Activated CD8-positive, alpha-beta memory T cell treated with anti-CD3 and anti-CD28 coated beads, Interleukin-2, amount 10 ng/mL, durations not matched to agents 7 days and 5 days (primary cell): ENCODE measurements at places on chromosomes 2 and 18.

DNA sequence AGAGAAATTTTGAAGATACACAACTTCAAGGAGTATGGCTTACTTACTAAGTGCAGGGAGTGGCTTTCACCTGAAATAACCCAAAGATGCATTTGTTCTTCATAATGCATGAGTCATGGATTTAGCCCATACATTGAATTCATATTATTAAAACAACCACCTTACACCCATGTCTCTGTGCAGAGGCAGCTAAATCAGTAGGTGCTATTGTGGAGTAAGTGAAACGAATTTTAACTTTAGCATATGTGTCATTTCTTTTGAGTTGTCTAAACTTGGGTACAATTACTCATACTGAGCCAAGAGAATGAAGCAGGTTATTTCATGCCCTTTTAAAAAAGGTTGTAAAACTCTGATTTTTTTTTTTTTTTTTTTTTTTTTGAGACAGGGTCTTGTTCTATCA is 11.0 kb upstream of the ANKRD29 start:
- DNase-seq = no peak
- H3K4me3 ChIP-seq = no peak overlapping the region
- H3K4me1 ChIP-seq = peaks cover 5% of the 10 kb centered on the region
- peaks cover 34% of the 10 kb centered on the region for H3K27me3 ChIP-seq

DNA sequence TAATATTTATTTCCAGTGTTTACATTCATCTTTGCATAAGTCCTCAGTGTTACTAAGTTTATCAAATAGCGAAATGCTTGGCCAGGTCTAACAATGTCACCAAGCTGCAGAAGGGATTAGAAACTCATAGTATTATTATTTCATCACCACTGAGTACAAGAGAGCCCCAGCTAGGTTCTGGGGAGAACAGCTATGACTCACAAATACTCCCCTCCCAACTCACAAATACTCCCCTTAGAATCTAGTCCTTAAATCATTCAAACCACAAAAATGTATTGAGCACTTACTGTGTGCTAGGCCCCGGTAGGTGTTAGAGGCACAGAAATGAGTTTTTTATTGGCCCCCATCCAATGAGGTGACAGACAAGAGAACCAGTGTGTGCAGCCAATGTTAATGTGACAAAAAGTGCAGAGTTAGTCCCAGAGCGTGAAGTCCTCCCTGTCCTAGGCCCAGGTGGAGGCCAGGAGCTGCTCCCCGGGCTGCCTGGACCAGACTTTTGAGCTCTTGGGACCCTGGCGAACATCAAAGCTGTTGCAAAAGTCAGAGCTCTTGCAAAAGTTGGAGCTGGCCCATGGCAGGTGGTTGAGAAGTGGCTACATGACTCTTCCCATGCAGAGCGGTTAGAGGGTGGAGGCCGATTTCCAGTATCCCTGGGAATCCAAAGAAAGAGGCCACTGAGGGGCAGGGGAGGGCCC is 9.8 kb downstream of the STEAP3 start:
- H3K36me3 ChIP-seq = no peaks in the 10 kb centered on the region
- H3K27me3 ChIP-seq = peaks cover 9% of the 10 kb centered on the region
- no peak overlapping the region for H3K27ac ChIP-seq
- no peak overlapping the region for H3K4me3 ChIP-seq
- peaks cover 7% of the 10 kb centered on the region for H3K4me1 ChIP-seq

DNA sequence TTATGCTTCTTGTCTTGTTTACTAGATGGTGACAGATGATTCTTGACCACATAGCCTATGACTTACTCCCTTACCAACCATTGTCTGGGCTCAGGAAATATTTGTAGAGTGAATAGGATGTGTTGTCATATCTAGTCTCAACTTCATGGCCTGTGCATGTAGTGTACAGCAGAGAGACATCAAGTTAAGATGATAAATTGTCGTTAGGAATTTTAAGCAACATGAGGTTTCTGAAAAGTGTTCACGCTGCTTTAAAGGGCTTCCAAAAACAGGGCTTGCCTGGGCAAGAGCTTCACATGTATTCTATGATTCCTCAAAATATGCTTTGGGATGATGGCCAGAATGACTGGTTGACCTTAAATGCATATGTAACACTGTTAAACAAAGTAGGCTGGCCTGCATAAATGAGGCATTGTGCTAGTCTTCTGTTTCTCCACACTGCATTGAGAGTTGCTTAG is 424.0 kb downstream of the RND3 start:
- H3K4me1 ChIP-seq = no peaks in the 10 kb centered on the region
- no peak for DNase-seq
- no peak overlapping the region for H3K27ac ChIP-seq
- no peak overlapping the region for H3K4me3 ChIP-seq

DNA sequence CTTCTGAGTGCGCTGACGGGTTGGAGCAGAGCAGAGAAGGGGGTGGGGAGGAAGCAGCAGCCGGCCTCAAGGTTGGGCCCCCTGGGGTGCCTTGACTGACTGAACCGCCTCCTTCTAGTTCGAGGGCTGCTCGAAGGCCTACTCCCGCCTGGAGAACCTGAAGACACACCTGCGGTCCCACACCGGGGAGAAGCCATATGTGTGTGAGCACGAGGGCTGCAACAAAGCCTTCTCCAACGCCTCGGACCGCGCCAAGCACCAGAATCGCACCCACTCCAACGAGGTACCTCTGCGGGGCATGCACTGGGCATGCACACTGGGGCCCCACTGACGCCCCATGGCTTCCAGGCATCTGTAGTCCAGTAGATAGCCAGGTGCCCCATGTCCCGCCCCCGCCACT is 246.9 kb downstream of the GLI2 start:
- no peaks in the 10 kb centered on the region for H3K4me1 ChIP-seq
- DNase-seq = no peak
- no peak overlapping the region for H3K4me3 ChIP-seq

DNA sequence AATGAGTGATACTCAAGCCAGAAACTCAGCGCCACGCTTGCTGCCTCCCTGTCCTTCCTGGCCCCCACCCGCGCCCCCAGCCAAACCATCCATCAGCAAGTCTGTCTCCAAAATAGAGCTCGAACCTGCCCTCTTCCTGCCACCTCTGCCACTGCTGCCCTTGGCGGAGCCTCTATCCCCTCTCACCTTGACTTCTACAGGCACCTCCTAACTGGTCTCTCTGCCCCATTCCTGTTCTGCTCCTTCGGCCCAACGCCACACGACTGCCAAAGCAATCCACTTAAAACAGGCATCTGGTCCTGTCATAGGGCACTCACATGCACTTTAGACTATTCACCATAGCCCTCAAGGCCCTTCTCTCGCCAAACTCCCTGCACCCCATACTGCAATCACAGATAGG is 210.3 kb upstream of the SMAD2 start:
- DNase-seq = no peak
- H3K4me1 ChIP-seq = peaks cover 12% of the 10 kb centered on the region
- peaks cover 56% of the 10 kb centered on the region for H3K27me3 ChIP-seq
- H3K4me3 ChIP-seq = no peak overlapping the region
- no peaks in the 10 kb centered on the region for H3K36me3 ChIP-seq
